ENCODE measurements at places on chromosomes 12 and 14. TPM values are rescaled to one million over a fixed set of nuclear protein-coding genes. Genes with fewer than 3 reads are reported as not detected.

DNA sequence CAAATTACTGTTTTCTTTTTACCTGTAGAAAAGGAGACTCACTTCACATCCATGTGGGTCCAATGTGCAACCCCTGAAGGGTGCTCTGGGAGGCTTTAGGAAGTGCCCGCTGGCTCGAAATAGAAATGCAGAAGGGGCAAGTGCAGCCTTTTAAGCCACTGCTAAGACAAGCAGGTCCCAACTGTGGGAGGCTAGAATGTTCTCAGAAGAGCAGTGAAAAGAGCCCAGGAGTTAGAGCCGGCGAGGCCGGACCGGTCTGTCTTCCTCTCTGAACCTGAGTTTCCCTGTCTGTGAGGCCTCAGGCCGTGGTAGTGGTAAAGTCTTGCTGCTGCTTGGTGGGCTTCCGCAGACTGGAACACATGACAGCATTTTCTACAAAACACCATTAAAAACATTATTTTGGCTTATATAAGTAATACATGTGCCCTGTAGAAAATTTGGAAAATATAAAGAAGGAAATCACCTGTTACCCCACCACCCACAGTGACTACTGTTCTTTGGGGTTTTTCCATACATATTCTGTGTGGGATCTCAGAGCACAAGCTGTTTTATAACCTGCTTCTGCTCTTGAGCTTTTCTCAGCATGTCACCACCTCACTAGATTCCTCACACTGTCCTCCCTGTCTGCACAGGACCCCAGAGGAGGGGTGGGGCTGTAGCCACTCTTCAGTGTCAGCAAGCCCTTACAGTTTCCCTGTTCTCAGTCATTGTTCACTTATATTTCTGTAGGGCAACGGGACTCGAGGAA, 6.0 kb downstream of the CKB start:
- DNase-seq = no peak

The KCNJ8 gene
- not detected for total RNA-seq

- DNase-seq = no peak
Measured at GRCh38 chr14:101113108-101113612, 209.6 kb upstream of the RTL1 start.

The NEMP1 gene
- 77.0 TPM for total RNA-seq

DNA sequence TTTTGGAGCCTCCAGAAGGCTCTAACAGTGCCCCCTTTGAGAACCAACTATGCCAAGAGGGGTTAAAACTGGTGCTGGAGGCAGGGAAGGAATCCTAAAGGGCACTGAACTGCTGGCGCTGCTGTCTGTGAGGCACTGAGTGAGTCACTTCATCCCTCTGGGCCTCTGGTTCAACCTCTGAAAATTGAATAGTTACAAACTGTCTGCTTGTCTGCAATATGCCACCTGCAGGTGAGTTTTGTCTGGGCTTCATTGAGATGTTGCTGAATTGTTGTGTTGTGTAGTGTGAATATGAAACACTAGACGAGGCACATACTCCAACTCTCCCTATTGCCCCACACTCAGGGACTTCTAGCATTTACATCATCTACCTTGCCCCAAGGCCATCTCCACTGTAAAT, 68.0 kb downstream of the GRIN2B start:
- no peak for DNase-seq

DNA sequence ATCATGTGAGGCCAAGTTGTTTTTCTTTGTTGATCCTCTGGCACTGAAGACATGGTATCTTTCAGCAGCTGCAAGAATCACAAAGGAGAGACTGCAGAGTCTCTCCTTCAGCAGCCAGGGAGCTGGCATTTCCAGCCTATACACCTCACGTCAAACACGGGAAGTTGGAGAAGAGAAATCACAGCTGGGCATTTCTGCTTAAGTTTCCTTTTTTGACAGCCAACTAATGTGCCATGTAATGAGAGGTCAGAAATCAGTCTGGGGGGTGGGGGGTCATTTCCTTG, 28.3 kb downstream of the PHLDA1 start:
- DNase-seq = no peak

DNA sequence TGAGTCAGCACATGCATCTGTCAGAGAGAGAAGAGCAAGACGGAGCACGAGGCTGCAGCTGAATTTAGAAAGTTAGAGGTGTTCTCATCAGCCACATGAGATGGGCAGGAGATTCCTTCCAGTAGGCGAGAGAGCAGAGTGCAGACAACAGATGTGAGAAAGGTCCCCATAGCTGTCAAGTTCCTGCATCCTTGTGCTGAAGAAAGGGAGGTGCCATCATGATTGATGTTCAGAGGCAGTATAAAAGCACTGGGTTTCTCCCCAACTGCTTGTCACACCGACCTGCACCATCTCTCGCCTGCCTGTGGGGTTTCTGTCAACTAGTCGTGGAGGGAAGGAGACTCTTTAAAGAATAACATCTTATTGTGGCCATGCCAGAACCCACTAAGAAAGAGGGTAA, at the start of gene MYBPC1:
MYBPC1 (plus strand) TSS at position 272 of the 400 bp plus-strand sequence; CDS start at position 372, 100 bp downstream.
- DNase-seq = peak; percentile 33

GRCh38 chr12:5388581-5389535, 43.0 kb upstream of the NTF3 start:
- no peak for DNase-seq

- DNase-seq = no peak
Measured at GRCh38 chr12:94280063-94280462, 131.7 kb downstream of the PLXNC1 start.

The CCDC197 gene
- total RNA-seq = not detected

GRCh38 chr12:114888928-114889584, 205.1 kb upstream of the TBX3 start:
- DNase-seq = no peak

GRCh38 chr12:130951636-130952035, 2.1 kb upstream of the ADGRD1 start:
- DNase-seq = no peak

DNA sequence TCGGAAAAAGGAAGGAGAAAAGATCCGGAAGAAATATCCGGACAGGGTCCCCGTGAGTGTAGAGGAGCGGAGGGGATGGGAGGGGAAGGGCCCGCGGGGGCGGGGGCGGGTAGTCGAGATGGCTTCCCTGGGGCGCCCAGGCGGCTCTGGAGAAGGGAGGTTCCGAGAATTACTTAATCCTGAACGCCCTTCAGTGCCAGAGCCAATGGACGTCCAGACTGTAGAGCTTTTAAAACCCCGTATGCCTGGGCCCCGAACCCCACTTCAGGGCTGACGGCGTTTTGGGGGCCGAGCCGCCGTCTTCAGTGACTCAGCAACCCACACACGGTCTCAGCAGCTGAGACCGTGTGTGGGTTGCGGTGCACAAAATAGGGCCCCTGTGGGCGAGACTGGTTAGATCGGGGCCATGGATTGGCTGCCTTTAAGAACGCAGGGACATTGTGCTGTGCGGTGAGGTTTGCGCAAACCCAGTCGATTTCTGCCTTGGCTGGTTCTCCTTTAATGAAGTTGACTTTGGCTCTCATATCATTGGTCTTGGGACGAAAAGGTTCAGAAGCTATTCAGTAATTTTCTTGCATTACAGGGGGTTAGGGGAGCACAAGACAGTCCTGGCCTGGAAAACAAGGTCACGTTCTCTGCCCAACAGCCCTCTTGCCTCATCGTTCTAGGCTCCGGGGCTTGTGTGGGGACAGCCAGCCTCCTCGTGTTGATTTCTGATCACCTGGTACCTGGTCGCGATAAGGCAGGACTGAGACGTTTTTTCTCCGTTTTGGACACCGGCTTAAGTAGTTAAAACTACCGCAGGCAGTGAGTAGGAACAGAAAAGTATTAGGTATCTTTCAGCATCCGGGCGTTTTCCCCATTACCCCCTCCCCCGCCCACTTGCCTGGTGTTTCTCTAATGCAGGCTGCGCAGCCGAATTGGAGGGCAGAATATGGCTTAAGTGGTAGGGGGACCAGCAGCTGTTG, 775 bp downstream of the GABARAPL1 start:
- peak; percentile 87 for DNase-seq

DNA sequence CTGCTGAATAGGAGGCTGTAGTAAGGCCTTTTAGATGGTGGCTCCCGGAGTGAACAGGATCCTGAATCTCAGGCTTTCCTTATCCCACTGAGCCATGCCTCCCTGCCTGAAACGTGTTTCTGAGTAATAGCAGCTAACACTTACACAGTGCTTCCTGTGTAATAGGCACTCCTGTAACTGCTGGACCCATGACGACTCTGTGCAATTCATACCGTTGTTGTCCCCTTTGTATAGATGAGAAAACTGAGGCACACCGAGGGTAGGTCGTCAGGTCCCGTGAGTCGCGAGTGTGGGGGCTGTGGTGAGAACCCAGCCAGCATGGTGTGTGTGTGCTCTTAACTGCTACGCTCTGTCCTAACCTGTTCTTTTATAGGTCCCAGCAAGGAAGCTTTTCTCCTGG, 193.6 kb downstream of the CACNA1C start:
- no peak for DNase-seq

The HCAR3 gene
- total RNA-seq = 0.84 TPM

- DNase-seq = no peak
Measured at GRCh38 chr12:15194456-15195368, 26.5 kb downstream of the RERG start.

The RILPL2 gene
- total RNA-seq = 17.2 TPM

- no peak for DNase-seq
Measured at GRCh38 chr12:68794653-68795251, 13.2 kb upstream of the MDM2 start.

The CFAP251 gene
- 1.1 TPM for total RNA-seq

GRCh38 chr14:39033371-39033770, 69.7 kb downstream of the SEC23A start:
- DNase-seq = no peak

DNA sequence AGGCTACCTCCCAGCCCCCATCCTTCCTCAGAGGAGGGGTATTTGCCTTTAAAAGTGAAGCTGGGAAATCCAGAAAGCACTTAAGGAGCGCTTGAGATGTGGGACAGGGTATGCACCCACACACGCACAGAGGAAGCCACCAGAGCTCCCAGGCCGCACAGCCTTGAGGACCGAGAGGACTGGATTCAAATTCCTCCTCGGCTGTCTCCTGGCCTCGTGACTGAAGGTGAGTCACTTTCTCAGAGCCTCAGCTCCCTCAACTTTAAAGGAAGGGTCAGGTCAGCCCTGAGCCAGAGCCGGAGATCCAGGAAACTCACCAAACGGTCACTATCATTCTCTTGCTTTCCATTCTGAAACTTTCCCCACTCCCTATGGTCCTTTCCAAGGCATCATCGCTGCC, 37.6 kb downstream of the BCL11B start:
- DNase-seq = peak; percentile 79

GRCh38 chr14:71300566-71301330, 393.5 kb downstream of the PCNX1 start:
- DNase-seq = no peak

GRCh38 chr12:84727961-84728360, 184.6 kb downstream of the SLC6A15 start:
- no peak for DNase-seq

DNA sequence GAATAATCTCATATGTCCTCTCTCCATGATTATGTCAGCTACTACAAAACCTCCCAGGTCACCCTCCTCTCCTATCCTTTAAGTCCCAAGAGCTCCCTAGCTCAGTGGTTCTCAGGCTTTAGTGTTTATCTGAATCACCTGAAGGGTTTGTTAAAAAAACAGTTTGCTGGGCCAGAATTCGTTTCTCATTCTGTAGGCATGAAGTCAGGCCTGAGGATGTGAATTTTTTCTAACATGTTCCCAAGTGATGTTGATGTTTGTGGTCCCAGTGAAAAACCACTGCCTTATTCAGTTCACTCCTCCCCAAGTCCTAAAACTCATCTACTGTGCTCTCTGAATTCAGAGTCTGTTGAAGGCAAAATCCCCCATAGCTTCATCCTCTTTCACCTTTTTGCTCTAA, 241.4 kb downstream of the ETNK1 start:
- DNase-seq = no peak

GRCh38 chr14:92883066-92883465, 39.9 kb upstream of the CHGA start:
- no peak for DNase-seq

DNA sequence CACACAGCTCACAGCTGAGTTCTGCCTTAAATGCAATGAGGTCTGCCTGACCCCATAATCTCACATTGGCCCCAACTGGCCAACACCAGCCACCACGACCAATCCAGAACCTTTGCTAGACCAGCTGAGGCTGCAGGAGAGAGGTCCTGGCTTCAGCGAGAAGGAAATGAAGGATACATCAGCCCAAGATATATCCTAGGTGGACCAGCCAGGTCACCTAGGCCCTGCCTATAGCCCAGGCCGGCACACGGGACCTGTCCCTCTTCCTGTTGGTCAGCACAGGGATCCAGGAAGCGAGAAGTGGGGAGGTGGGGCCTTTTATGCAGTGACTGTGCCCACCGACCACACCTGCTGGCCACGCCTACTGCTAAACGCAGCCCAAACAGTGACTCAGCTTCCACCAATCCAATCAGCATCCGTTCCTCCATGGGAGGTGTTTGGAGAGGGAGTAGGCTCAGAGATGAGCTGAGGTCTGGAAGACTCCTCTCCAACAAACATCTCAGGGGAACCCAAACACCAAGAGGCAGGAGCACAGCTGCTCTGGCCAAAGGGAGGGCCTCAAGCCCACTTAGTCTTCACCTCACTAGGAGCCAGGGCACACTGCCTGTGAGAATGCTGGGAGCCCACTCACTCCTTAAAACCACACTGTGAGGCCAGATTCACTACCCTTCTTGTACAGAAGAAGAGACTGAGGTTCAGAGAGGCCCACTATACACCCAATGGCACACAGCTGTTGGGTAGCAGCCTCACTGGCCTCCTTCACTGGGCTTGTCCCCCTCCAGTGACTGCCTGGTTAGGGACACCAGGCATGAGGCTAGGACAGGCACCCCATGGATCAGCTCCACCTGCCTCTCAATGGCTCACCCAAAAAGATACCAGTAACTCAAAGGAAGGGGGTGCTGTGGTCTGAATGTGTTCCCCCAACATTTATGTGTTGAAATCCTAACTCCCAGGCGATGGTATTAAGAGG, 51.3 kb upstream of the PPP2R5C start:
- DNase-seq = peak; percentile 56

DNA sequence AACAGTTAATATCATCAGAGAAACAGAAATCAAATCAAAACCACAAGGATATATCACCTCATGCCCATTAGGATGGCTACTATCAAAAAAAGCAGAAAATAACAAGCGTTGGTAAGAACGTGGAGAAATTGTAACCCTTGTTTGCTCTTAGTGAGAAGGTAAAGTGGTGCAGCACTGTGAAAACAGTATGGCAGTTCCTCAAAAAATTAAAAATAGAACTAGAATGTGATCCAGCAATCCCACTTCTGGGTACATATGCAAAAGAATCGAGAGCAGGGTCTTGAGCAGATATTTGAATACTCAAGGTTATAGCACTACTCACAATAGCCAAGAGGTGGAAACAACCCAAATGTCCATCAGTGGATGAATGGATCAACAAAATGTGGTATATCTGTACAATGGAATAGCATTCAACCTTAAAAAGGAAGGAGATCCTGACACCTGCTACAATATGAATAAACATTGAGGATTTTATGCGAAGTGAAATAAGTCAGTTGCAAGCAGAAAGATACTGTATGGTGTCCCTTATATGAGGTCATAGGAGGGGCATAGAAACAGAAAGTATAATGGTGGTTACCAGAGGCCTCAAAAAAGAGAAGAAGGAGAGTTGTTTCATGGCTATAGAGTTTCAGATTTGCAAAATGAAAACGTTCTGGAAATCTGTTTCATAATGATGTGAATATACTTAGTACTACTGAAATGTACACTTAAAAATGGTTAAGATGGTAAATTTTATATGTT, 131.0 kb upstream of the EEA1 start:
- no peak for DNase-seq

GRCh38 chr12:6788972-6789924, at the start of gene CD4:
CD4 (plus strand) TSS chr12:6789528; CDS start chr12:6800139, 10,611 bp downstream.
- peak; percentile 94 for DNase-seq

- peak; percentile 74 for DNase-seq
Measured at GRCh38 chr14:53144244-53144643, 8.9 kb downstream of the DDHD1 start.
